ENCODE measurements at places on chromosomes 6 and 20.

- no peak for DNase-seq
Observed at GRCh38 chr6:90157441-90157840, 139.2 kb downstream of the BACH2 start.

DNA sequence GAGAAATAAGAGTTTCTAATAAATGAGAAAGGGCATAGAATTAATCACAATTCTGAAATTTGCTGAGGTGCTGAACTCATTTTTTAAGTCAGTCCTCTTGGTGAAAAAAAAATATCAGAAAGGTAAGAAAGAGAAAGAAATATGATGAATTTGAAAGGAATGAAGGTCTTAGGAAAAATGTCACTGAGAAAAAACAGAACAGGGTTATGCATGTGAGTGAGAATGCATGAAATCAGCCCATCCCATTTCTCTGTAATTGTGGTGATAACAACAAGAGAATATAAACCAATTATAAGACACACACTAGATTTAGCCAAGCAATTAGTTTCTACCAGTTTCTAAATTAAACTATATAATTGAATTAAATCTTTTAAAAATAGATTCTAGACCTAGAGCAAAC lies 138.9 kb downstream of the TBX18 start:
- no peak for DNase-seq

- no peak for DNase-seq
Observed at GRCh38 chr20:63968928-63969760, 586 bp downstream of the ZNF512B start.

- no peak for DNase-seq
Observed at GRCh38 chr6:142265476-142265875, 36.3 kb upstream of the ADGRG6 start.

DNA sequence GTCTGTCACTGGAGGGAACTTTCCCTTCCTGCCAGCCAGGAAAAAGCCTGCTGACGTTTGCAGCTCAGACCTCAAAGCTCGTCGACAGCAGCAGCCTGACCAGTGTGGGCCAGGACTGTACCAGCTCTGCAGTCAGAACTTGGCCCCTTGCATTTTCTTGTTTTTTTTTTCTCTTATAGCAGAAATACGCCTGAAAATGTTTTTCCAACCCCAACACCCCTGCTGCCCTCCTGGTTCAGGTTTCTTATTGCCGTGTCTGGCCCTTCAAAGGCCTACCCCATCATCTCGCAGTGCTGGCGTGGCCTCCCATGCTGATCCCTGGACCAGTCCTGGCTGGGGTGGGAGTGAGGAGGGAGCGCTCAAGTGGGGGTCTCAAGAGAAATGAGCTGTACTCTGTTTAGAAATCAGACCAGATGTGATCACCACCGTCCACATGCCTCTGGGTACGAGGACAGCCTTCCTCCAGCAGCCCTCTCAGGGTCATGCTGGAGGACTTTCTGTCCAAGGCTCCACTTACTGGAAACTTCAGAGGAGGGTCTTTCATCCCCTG lies 169.0 kb downstream of the FOXC1 start:
- DNase-seq, result no peak

DNA sequence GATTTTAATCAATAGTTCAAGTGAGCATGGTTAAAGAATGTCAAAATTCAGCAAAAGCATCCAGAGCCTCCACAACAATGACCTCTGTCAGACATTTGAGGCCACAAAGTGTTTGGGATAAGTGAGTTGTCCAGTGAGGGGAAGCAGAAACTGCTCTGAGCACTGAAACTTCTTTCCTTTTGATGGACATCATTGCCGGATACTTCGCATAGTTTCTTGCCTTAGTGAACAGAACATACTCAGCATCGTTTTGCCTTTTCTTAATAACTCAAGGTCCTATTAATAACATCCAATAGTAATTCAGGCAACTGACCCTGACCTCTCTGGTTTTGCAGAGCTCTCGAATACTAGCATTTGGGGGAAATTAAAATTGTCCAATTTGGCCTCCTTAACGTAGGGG lies 78.6 kb downstream of the EDN3 start:
- no peak for DNase-seq

DNA sequence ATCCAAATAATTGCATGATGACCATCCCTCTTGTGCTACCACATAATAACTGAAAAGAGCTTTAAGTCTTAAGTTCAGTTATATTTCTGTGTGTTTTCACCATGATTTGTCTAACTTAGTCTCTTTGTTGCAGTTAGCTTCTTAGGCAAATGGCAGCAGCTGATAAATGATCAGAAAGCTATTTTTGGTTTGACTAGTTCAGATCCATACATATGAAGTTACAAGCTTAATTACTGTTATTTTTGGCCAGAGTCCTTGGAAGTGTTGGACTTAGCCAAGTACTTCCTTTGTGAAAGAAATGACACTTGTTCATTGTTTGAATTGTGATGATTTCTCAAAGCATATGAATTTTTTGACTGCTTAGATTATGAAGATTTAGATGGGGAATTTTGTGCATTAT lies 54.2 kb downstream of the HIVEP1 start:
- no peak for DNase-seq

- no peak for DNase-seq
Observed at GRCh38 chr6:24599686-24600399, 46.1 kb downstream of the KIAA0319 start.

- peak; percentile 45 for DNase-seq
Observed at GRCh38 chr20:9068233-9068801, 570 bp upstream of the PLCB4 start.

- DNase-seq, result no peak
Observed at GRCh38 chr6:106318851-106319250, 6.7 kb downstream of the ATG5 start.

DNA sequence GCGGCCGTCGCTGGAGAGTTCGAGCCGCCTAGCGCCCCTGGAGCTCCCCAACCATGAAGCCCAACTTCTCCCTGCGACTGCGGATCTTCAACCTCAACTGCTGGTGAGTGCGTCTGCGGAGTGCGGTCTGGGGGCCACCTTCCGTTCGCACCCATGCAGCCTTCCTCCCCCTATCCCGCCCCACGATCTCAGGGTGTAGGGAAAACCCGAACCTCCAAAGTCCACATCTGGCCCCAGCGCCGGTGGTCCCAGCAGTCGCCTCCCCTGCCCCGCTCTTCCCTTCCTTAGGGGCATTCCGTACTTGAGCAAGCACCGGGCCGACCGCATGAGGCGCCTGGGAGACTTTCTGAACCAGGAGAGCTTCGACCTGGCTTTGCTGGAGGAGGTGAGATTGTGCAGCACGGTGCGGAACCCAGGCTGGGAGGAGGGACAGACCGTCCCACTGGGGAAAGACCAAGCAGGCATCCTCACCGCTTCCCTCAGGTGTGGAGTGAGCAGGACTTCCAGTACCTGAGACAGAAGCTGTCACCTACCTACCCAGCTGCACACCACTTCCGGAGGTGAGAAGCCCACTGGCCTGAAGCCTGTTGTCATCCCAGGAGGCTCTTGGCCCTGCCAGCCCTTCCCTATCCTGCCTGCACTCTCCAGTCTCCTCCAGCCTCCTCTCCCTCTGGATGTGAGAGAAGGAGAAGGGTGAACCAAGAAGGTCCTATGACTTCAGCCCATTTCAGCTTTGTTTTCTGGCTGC lies 719 bp downstream of the SMPD2 start:
- no peak for DNase-seq

DNA sequence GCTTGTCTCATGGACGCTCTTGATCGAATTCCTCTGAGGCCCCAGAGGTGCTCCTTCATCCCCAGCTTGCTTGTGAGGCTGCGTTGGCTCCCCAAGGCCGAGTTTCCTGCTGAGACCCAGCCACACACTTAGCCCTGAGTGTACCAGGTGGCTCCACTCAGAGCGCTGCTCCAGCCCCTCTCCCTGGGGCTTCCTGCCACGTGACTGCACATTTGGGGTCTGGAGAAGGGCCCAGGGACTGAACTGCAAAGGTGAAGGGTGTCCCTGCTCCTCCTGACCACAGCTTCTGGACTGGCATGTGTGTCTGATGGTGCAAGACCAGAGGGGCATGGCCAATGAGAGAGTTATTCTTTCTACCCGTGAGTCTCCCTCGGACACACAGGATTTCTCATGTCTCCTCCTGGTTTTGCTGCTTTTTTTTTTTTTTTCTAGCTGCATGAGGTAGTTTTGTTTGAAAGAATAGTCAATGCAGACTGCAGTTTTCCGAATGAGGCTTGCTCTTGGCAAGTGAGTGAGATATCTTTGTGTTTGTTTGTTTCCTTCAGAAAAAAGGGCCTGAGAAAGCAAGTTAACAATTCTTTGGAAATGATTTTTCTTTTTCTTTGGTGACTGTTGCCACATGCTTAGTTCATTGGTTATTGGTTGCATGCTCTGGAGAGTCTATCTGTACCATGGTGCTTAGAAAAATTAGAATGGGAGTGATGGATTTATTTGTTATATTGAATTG lies 3.1 kb upstream of the ZNF831 start:
- DNase-seq, result no peak

- no peak for DNase-seq
Observed at GRCh38 chr20:38230957-38231526, 29.5 kb downstream of the KIAA1755 start.

- DNase-seq, result no peak
Observed at GRCh38 chr6:67345946-67346345, 1289.1 kb upstream of the ADGRB3 start.

- no peak for DNase-seq
Observed at GRCh38 chr20:2993250-2993649, 50.2 kb upstream of the GNRH2 start.

DNA sequence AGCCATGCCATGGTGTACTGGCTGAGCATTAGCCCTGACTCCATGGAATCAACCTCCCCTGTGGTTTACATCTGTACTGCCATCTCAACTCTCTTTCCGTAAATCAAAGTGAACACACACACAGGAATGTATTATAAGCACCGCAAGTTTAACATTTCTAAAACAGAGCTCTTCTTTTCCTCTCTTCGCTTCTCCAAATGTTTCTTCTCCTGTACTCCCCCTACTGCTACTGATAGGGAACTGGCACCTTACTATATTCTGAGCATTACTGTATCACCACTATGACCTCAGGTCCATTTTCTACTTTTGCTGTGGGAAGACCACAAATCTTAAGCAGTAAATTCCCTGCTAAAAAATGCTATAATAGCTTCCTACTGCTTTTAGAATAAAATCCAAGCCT lies 101.2 kb downstream of the NUS1 start:
- DNase-seq, result no peak

GRCh38 chr6:106421496-106421895 lies 61.0 kb downstream of the CRYBG1 start:
- DNase-seq, result no peak

DNA sequence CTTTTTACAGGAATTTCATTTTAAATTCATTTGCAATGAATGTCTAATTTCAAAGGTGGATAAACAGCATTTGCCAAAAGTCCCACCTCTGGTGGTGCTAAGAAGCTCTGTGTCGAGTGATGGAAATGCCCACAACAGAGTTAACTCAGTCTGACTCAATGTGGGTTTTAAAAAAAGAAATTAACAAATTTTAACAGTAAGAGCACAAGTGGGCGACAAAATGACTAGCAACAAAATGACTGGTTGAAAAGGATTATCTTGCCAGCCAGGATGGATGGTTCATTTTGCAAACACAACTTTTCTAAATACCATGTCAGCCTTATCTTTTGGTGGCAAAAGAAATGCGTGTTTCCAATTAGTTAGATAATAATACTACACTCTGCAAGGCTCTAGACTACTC lies 14.3 kb upstream of the TAGAP start:
- no peak for DNase-seq

- DNase-seq, result no peak
Observed at GRCh38 chr20:47035026-47035590, 140.5 kb downstream of the EYA2 start.

- no peak for DNase-seq
Observed at GRCh38 chr20:37360391-37361115, 14.6 kb downstream of the SRC start.

DNA sequence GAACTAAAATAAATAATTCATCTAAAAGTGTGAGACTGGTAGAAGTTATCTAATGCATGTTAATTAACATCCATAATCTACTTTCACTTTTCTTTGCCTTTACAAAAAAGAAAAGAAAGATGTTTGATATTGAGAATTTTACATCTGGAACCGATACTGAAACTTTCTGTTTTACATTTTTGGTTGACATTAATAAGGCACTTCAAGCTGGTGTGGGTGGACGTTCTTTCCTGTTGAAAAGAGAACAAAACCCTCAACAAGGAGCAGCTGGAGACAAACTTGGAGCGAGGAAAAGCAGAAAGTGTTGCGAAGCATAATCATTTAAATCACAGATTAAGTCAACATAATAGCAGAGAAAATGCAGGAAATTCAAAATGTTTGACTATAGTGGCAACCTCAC lies 575.2 kb upstream of the ADGRB3 start:
- DNase-seq, result no peak

GRCh38 chr6:39543095-39543494 lies 182.1 kb downstream of the KIF6 start:
- DNase-seq, result no peak

DNA sequence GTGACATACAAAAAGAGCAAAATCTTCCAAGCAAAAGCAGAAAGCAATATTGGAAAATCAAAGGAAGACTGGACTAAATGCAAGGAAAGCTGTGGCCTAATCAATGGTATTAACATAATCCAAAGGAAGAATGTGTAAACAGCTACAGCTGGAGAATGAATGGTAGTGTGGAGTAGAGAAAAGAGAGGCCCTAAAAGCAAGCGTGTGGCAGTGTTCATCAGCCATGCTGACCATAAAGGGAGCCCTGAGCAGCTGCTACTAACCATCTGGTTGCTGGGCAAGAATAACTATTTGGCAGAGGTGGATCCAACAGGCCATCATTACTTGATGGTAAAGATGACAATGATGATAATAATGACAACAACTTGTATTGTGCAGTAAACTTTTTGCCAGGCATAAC lies 148.5 kb upstream of the BEND6 start:
- DNase-seq, result no peak

- DNase-seq, result no peak
Observed at GRCh38 chr6:154661768-154662167, 71.4 kb upstream of the SCAF8 start.

DNA sequence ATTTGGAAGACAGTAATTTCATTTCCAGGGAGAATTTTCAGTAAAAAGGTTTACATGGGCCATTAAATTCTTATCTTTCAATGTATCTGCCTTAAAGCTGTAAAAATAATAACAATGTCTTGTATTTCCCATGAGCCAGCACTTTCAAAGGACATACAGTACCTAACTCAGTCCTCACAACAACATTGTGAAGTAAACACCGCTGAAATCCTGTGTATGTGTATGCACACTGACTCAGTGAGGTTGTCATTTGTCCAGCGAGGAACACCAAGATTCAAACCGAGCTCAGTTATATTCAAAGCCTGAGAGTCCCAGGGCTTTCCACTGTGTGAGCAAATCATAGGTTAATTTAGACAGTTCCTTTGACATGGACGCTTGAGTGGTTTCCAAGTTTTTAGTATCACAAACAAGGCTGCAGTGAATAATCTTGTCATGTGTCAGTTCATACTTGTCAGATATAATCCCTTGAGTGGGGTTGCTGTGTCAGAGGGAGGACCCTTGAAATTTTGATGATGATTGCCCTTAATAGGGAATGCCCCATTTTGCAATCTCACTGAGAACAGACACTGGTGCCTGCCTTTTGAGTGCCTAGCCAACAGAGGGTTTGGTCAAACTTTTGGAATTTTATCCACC lies 50.0 kb upstream of the SLC22A23 start:
- no peak for DNase-seq
